ENCODE measurements at places on chromosomes 12 and 14. TPM values are rescaled to one million over a fixed set of nuclear protein-coding genes. Genes with fewer than 3 reads are reported as not detected.

AQP2 gene
- not detected for total RNA-seq

SLCO1B1 gene
- not detected for total RNA-seq

ITGB7 gene
- 0.46 TPM for total RNA-seq

NGB gene
- total RNA-seq = 17.8 TPM

SLC7A8 gene
- 14.8 TPM for total RNA-seq

ADGRD1 gene
- 5.1 TPM for total RNA-seq

CNIH1 gene
- total RNA-seq = 54.4 TPM

RTL1 gene
- 0.92 TPM for total RNA-seq

AKAP5 gene
- total RNA-seq = 44.5 TPM

ESR2 gene
- total RNA-seq = 2.5 TPM

REC8 gene
- 26.3 TPM for total RNA-seq

MGAT4C gene
- total RNA-seq = 82.4 TPM

PTPRR gene
- 22.1 TPM for total RNA-seq

L2HGDH gene
- total RNA-seq = 15.7 TPM

EMP1 gene
- total RNA-seq = 5.3 TPM

WNT1 gene
- total RNA-seq = not detected

OAS1 gene
- 11.5 TPM for total RNA-seq

MARK3 gene
- 142 TPM for total RNA-seq

BATF gene
- 1.6 TPM for total RNA-seq

ACSS3 gene
- total RNA-seq = 9.2 TPM

TAS2R31 gene
- 8.1 TPM for total RNA-seq

TAS2R14 gene
- total RNA-seq = 9.5 TPM

KRT6C gene
- total RNA-seq = not detected

PTCSC3 gene
- 0.69 TPM for total RNA-seq

PAPLN gene
- 1.4 TPM for total RNA-seq

TNFAIP2 gene
- total RNA-seq = 12.7 TPM

ERO1A gene
- 36.7 TPM for total RNA-seq

KLHL28 gene
- total RNA-seq = 43.1 TPM

NEDD1 gene
- total RNA-seq = 17.8 TPM

ADAM20 gene
- total RNA-seq = 3.7 TPM

STAT6 gene
- 8.1 TPM for total RNA-seq

CIROP gene
- total RNA-seq = not detected

TEX52 gene
- not detected for total RNA-seq

TCL1A gene
- not detected for total RNA-seq

TGFB3 gene
- total RNA-seq = 12.9 TPM

FOXG1 gene
- 19.8 TPM for total RNA-seq

Measured in diencephalon (tissue), 1 donor.